ENCODE measurements at places on chromosomes 13 and 19.

GRCh38 chr13:44313674-44314073 lies 60.0 kb upstream of the SERP2 start:
- peak; percentile 48 for DNase-seq

DNA sequence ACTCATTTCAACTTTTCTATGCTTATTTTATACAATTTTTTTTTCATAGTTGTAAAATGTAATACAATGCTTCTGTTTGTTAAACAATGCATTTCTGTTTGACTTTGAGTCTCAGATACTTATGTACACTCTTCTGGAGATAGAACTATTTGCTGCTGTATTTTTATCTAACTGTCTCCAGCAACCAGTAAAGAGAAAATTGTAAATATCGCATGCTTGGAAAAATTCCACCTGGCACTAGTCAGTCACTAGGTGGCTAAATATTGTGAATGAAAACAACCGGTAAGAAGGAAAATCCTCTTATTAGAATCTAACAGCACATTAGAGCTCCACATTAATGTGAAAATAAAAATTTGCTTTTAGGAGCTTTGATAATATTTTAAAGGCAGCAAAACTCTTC lies 876.5 kb downstream of the PCDH9 start:
- no peak for DNase-seq

DNA sequence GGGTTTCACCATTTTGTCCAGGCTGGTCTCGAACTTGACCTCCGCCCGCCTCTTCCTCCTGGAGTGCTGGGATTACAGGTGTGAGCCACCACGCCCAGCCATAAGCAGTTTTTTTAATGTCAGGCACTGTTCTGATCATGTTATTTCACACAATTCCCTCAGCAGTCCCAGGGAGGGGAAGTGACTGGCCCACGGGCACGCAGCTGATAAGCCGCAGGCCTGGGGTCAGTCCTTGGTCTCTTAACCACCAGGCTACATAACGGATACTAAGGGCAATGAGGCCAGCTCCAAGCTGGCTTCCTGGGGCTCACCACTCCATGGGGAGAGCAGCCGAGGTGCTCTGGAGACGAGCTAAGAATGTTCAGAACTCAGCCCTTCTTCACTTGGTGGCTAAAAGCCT lies 13.5 kb downstream of the BRSK1 start:
- DNase-seq, result no peak

GRCh38 chr13:113902481-113902880 lies 38.6 kb upstream of the GAS6 start:
- no peak for DNase-seq

DNA sequence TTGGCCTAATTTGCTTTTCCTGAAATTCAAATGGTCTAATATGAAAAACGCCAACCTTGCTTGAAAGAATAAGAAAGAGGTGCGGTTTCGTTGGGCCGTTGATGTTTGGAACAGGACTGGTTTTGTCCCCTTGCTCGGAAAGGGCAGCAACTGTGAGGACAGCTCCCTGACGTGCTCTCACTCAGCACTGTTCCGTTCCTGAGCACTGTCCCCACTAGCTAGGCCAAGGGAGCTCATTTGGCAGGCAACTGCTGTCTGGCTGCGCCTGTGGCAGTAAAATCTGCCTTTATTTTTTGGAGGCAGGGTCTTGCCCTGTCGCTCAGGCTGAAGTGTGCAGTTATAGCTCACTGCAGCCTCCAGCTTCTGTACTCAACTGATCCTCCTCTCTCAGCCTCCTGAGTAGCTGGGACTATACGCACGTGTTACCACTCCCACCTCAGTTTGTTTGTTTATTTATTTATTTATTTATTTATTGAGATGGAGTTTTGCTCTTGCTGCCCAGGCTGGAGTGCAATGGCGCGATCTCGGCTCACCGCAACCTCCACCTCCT lies 4.5 kb downstream of the LDLR start:
- DNase-seq, result no peak

DNA sequence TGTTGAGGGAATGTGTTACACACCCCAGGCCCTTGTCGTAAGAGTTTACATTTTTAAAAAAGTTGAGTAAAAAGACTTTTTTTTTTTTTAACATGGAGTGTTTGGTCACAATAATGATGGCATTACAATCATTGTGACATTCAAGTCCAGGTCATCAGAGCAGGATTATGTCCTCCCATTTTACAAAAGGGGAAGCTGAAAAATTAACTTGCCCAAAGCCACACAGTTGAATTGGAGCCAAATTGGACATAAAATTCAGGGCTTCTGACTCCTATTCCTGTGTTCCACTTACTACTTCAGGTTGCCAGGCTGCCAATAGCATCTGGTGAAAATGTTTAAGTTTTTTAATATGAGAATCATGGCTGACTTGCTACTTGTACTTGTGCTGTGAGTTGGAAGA lies 49.3 kb downstream of the DLEU7 start:
- no peak for DNase-seq

DNA sequence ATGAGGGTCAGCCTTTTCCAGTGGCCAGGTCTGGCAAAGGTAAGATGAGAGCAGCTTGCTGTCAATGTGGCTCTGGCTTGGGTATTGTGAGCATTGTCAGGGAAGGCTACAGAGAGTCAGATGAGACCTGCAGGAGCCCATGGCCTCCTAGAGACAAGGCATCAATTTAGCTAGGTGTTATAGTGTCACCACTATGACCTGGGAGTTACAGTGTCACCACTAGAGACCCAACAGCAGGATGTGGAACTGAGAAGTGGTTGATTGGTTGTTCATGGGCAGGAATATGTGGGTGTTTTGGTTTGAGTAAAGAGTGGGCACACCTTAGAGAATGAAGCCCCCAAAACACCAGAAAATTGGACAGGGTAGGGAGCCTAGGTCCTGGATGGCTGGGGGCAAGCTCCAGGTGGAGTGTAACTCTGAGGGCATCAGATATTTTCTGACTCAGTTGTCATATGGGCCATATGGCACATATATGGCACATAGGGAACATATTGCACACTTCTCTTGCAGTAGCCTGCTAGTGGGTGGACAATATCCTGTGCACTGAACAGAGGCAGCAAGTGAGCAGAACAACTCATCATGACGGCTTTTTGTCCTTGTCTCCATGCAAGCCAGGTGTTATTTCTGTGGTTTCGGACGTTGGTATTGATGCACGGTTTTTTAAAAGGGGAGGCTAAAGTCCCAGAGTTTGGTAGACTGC lies 46.3 kb upstream of the CEACAM21 start:
- DNase-seq, result no peak

DNA sequence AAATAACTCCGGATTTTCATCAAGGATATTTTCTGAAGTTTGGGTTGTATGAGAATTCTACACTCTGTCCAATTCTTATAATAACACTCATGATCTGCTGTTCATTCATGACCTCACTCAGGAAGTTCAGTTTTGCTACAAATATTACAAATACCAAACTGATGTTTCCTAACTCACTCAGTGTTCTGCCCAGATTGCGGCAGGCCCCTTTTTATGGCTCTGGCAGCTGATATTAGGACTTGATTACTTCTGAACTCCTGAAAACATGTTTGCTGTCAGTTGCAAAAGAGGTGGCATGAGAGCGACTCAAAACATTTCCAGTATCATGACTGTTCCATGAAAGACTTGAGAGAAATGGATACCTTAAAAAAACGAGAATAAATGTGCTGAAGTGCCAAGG lies 188.0 kb downstream of the RGCC start:
- DNase-seq, result peak; percentile 31

- no peak for DNase-seq
Measured at GRCh38 chr13:51841732-51842131, 3.2 kb downstream of the TMEM272 start.

DNA sequence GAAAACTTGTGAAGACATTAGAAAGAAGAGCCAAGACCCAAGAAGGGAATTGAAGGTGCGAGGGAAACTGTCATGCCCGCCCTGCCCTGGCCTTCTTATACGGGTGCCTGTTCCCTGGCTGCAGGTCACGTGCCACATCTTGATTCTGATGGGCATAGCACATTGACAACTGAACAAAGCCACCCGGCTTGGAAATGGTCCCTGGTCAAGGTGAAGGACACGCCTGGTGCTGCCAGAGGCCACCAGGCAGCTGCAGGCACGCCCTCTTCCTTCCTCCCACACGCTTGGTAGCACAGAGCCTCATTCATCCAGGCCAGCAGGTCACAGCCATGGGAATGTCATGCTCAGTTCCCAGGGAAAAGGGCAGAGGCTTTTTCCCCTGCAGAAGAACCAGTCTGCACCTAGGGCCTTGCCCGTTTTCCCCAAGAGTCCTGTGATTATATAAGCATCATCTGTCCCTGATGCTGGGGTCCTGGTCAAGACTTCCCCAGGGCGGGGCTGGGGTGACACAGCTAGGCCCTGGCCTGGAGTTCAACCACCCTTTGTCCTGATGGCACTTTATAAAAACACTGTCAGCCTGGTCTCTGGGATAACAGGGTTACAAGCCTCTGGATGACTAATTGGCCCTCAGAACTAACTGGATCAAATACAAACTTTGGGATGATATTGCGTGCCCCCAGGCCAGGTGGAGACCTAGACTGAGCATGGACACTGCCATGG lies 56.0 kb downstream of the CDADC1 start:
- DNase-seq, result peak; percentile 16

DNA sequence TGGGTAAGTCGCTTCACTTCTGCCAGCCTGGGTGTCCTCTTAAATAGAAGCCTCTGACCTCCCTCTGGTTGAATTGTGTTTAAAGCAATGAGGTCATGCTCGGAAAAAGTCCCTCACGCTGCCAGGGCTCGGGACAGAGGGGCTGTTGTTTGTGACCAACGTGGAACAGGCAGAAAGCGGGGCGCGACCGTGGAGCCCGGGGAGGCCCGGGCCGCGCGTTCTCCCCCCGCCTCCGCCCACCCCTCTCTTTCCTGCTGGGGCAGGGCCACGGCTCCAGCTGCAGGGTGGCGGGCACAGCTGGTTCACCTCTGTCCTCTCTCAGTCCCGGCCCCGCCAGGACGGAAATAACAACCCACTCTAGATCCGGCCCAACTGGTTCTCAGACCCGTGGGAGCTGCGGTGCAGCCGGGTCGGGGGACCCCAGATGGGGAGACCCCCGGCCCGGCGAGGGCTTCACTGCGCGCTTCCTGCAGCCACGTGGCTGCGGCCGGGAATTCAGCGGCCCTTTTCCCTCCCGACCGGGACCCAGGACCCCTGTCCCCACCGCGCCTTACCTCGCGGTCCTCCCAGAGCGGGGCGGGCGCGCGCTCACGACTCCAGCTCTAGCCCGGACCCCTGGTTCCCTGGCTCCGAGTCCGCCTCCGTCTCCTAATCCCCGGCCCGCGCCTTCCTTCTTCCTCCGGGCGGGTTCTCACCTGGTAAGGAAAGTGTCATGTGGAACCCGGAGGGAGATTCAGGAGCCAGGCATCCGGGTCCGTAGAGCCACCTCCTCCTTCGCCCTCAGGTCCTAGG lies 1.9 kb downstream of the CDC42EP5 start:
- no peak for DNase-seq

- peak; percentile 76 for DNase-seq
Measured at GRCh38 chr19:29878973-29879654, 62.9 kb upstream of the URI1 start.

GRCh38 chr13:50247223-50247622 lies 232.0 kb downstream of the KCNRG start:
- DNase-seq, result no peak

GRCh38 chr13:30803749-30804148 lies 68.4 kb downstream of the ALOX5AP start:
- DNase-seq, result no peak

GRCh38 chr13:65915195-65915594 lies 1314.9 kb downstream of the PCDH9 start:
- DNase-seq, result no peak

DNA sequence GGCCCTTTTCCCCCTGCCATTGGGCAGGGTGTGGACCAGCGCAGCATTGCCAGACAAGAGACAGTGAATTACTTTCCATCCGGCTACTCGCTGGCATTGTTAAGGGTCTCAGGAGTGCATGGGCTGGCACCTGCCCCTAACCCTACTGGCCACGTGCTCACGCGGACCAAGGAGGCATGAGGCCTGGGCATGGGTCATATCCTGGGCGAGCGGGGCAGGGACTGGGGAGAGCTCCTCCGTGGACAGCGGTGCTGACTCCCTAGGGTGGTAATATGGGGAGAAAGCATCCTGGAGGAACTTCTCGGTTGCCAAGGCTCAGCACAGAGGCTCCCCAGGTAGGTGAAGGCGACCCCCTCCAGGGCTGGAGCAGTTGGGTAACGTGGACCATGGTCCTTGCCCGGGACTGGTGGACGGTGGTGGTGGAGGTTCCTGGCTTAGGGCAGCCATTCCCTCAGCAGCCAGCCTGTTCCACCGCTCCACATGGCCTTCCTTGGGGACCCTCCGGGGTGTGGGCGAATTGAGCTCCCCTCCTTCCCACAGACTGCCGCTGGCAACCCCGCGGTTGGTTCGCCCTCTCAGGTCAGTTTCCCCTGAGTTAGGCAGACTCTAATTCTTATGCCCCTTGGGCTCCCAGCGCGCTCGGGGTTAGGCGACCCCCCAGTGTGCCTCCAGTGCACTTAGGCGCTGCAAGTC lies 465.1 kb downstream of the SLITRK5 start:
- no peak for DNase-seq

Measured in urothelium cell line (cell line).